WTC11 (cell line): ENCODE measurements at places on chromosomes 12 and 14.

DNA sequence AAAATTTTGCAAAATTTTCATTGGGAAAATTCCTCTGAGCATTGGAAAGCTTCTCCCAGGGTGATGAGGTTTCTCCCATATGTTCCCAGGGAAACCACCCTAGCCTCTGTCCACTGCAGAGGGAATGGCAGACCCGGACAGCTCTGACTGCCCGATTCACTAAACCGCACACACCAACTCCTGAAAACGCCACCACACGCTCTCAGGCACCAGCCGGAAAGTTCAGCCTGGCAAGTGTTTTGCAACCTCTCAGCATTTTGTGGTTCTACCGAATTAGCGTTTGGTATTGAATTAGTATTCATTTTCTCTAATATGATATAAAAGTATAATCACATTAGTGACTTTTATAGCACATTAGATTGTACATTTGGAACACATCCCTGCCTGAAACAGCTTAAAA, 213.4 kb downstream of the PHETA1 start:
- DNase-seq: no peak

- no peak for DNase-seq
Observed at GRCh38 chr14:90981636-90982035, 78.8 kb downstream of the RPS6KA5 start.

- no peak for DNase-seq
Observed at GRCh38 chr14:61145903-61146481, 135.1 kb downstream of the TMEM30B start.

GRCh38 chr12:109714141-109714912, 702 bp downstream of the FAM222A start:
- peak; percentile 78 for DNase-seq

DNA sequence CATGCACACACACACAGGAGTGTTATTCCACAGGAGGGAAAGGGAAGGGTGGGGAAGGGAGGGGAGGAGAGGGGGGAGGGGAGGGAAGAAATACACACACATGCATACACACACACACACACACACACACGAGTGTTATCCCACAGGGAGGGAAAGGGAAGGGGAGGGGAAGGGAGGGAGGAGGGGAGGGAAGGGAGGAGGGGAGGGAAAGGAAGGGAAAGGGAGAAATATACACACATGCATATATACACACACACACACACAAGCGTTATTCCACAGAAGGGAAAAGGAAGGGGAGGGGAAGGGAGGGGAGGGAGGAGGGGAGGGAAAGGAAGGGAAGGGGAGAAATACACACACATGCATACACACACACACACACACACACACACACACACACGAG, 19.6 kb upstream of the FBRSL1 start:
- DNase-seq: no peak

DNA sequence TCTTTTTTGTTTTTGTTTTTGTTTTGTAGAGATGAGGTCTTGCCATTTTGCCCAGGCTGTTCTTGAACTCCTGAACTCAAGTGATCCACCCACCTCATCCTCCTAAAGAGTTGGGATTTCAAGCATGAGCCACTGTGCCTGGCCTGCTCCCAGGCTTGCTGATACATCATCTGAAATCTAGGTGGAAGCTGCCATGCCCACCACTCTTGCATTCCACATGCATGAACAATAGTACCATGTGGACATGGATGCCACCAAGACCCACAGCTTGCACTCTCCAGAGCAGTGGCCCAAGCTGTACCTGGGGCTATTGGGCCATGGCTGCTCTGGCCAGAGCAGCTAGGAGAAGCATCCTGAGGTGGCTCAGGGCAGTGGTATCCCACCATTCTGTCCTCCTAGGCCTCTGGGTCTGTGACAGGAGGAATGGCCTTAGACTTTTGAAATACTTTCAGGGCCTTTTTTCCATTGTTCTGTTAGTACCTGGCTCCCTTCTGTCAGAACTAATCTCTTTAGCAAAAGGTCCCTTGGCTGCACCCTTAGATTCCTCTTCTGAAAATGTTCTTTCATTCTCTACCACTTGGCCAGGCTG, 13.7 kb downstream of the FLVCR2 start:
- no peak for DNase-seq

DNA sequence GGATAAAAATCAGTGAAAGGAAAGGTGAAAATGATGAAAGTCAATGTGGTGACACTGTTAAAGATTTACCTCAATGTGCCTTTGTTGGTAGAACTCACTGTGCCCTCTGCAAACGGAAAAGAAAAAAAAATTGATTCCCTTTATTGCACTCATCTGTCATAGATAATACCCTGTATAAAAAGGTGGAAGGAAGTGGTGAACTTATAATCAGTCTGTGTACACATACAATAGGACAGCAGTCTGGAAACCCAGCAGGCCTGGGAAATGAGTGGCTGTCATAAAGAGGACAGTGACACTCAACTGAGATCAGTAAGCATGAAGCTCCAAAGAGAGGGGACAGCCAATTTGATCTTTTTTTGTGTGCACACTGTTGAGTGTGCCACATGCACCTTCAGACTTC, 364.7 kb downstream of the NOVA1 start:
- DNase-seq: no peak

GRCh38 chr12:31246470-31246850, 79.5 kb downstream of the SINHCAF start:
- no peak for DNase-seq

- no peak for DNase-seq
Observed at GRCh38 chr12:22473212-22473611, 71.1 kb downstream of the C2CD5 start.

DNA sequence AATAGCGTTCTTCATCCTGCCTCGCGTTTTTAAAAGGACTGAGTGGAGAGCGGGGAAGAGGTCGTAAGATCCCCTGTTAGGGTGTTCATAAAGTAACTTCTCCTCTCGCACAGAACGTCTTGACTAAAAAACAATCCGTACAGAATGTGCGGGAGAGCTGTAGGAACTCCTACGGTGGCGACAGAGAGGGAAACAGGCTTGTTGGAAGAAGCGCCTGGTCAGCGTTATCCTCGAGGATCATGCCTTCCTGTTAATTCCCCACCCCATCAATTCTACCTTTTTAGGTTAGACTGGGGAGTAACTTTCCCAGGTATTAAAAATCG, 399 bp upstream of the WASHC4 start:
- DNase-seq: no peak

GRCh38 chr12:63898764-63899337, 54.4 kb downstream of the SRGAP1 start:
- DNase-seq: no peak

GRCh38 chr12:107948391-107948945, 174.0 kb downstream of the ASCL4 start:
- DNase-seq: no peak

DNA sequence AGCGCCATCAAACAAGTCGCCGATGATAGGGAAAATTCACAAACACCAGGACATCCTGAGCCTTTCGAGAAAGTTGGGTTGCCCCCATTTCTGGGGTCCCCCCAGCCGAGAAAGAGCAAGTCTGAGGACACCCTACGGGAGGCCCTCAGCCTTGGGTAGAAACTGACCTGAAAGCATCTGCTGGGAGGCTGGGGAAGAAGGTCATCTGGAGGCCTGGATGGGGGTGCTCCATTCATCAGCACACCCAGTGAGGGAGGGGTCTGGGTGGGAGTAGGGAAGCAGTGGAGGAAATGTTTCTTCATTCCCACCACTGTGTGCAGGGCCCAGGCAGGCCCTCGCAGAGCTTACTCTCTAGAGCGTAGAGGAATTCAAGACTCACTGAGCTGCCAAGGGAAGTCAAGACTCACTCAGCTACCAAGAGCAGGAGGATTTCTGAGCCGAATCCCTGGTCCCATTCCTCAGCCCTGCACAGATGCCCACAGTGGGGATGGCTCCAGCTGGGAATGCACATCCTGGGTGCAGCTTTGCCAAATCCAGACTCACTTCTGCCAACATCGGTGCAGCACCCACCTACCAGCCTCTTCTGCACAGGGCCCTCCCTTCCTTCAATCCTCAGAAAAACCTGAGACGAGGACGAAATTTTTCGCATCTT, 38.1 kb downstream of the DIO3 start:
- no peak for DNase-seq

DNA sequence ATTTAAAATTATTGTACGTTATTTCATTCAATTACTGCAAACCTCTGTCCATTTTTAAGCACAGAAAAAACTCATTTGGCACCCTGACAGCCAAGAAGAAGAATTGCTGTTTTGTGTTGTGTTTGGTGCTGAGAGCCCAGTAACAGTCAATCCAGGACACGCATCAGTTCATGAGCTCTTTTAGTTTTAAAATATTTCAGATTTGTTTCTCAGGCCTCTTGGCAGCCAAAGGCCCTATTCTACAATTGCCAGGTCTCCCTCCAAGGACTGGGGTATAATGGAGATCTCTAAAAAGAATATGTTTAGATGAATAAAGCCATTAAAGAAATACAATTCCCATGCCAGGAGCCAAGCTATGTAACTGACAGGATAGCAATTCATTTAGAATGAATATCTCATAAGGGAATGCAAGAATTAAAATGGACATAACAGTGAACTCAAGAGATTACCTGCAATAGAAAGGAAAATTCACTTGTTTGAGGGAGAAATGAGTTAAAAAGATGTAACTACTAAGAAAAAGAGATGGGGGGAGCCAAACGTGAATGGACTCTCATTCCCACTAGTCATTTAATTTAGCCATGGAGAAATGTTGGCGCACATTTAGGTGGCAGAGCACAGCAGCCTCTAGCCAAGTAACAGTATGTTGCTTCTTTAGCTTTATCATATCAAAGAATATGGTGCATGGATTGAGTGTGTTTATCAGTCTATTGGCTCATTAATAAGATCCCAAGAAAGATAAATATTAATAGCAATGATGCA, 140.6 kb upstream of the PELI2 start:
- no peak for DNase-seq

- no peak for DNase-seq
Observed at GRCh38 chr14:77314043-77314442, 6.6 kb downstream of the POMT2 start.

DNA sequence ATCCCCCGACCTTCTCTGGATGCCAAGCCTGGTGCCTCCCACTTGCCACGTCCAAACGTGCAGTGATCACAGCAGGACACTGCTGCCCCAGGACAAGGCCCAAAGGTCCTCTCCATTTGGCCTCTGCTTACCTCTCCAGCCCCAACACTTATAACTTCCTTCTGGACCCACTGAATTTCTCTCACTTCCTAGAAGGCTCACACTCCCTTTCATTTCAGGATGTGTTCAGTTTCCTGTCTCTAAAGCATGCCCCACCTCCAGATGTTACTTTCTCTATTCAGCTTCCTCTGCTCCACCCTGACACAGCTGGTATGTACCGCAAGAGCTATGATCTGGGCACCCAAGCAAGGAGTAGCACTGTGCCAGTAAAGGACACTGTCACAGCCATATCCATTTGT, 33.0 kb downstream of the CDKL1 start:
- DNase-seq: no peak

GRCh38 chr14:32254952-32255679, 52.0 kb upstream of the RNU6-8 start:
- DNase-seq: peak; percentile 68

DNA sequence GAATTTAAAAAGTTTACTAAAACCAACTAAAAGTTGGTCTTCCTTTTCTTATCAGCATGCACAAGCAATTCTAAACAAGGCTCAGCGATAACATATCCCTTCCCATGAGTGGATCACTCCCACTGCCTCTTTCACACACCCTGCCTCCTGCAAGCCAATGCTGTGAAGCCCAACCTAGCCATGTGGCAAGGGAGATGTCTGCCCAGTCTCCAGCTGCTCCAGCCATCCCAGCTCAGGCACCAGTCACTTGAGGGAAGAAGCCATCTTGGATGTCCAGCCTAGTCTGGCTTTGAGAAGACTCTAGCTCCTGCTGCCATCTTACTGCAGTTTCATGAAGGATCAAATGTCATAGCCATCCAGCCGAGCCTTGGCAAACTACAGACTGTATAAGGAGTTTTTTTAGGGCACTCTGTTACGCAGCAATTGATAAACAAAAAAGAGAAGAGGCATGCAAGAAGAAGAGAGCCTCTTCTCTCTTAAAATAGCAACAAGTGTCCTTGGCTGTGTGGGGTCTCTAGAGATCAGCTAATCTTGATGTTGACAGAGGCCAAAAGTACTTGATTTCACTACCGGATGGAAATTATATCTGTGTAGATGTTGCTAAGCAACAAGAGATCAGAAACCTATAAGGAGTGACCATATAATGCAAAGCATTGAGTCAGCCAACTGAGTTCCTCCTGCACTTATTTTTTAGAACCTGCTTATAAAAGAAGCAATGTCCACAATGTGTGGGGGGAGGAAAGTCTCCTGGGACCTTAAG, 108.9 kb downstream of the PTCSC3 start:
- no peak for DNase-seq

DNA sequence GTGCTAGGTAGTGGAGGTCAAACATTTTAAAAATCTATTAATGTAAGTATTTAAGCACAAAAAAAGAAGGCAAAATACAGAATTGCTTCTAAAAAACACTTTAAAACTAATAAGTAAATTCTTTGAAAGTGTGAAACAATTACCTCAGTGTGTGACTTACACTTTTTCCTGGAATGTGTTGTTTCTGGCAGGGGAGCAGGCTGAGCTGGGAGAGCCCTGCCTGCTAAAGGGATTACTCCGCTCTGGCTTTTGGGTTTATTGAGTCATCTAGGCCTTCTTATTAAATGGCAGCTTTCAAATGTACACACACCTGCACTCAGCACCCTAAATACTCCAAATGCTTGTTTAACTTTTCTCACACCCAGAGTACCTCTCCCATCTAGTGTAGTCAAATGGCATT, 279.8 kb downstream of the AKAP6 start:
- no peak for DNase-seq

DNA sequence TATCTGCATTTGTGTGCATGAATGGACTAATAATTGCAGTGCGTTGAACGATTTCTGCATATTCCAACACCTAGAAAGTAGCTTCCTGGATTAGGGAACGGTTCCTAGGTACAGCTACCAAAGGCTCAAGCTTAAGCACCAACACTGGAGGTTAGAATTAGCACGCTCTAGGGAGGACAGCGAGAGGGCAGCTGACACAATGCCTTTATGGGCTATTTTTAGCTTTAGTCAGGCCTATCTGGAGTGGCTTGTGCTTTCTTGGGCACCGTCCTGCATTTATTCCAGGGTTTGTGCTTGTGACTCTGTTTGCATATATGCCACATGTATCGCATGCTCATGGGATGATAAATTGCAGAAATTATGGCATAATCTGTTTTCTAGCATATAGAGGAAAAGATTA, 13.7 kb downstream of the ETV6 start:
- DNase-seq: no peak

GRCh38 chr12:40325349-40325960, 100.7 kb downstream of the LRRK2 start:
- DNase-seq: no peak

DNA sequence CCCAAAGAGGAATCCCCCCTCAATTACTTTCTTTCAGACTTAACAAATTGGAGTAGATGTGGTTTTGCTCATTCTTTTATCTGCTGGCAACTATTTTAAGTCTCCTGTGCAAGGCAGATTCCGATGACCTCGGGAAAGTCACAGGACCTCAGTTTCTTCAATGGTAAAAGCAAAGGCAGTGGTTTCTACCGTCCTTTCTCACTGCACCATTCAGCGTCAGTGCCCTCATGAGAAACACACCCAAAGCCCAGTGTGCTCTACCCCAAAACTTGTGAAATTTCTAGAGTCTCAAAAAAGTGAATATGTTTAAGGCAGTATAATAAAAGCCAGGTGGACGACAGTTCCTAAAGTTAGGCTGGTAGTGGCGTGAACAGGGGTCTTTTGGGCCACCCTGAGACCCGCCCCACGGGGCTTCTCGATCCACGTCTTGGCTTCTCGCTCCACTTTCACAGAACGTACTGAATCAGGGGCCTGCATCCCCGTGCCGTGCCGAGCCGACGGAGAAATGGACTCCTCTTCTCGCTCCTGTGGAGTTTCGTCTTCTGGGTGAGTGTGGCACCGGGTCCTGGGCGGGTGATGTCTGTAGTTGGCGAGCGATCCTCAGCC, 1.3 kb upstream of the ARHGAP5 start:
- DNase-seq: peak; percentile 37

- no peak for DNase-seq
Observed at GRCh38 chr12:28771968-28772367, 377.1 kb upstream of the FAR2 start.
